ENCODE measurements at places on chromosomes 16 and 17. TPM values are rescaled to one million over a fixed set of nuclear protein-coding genes. Genes with fewer than 3 reads are reported as not detected.

The CCL1 gene
- total RNA-seq: not detected

The PGAP3 gene
- 8.5 TPM for total RNA-seq

The BFAR gene
- 111 TPM for total RNA-seq

The CD300C gene
- not detected for total RNA-seq

The TNP2 gene
- total RNA-seq: not detected

The SPNS3 gene
- not detected for total RNA-seq

All from A549 treated with Mapracorat at 1 μM for 4 hours (cell line).